Fibroblast of villous mesenchyme (primary cell): ENCODE measurements at places on chromosomes 1 and 21. TPM values are rescaled to one million over a fixed set of nuclear protein-coding genes. Genes with fewer than 3 reads are reported as not detected.
A peak's percentile ranks its signal among the peaks of the same experiment; 100 is the strongest.

KCNA3 gene
- under 0.01 and 0.64 TPM in 2 replicates for total RNA-seq

LENEP gene
- 0.32 and 0.43 TPM in 2 replicates for total RNA-seq

C1QC gene
- not detected in 2 replicates for total RNA-seq

WDR64 gene
- total RNA-seq = not detected in 2 replicates

SLAMF9 gene
- not detected in 2 replicates for total RNA-seq

ASCL5 gene
- total RNA-seq = not detected in 2 replicates

TNFAIP8L2 gene
- not detected in 2 replicates for total RNA-seq

C4BPA gene
- total RNA-seq = not detected in 2 replicates

DNA sequence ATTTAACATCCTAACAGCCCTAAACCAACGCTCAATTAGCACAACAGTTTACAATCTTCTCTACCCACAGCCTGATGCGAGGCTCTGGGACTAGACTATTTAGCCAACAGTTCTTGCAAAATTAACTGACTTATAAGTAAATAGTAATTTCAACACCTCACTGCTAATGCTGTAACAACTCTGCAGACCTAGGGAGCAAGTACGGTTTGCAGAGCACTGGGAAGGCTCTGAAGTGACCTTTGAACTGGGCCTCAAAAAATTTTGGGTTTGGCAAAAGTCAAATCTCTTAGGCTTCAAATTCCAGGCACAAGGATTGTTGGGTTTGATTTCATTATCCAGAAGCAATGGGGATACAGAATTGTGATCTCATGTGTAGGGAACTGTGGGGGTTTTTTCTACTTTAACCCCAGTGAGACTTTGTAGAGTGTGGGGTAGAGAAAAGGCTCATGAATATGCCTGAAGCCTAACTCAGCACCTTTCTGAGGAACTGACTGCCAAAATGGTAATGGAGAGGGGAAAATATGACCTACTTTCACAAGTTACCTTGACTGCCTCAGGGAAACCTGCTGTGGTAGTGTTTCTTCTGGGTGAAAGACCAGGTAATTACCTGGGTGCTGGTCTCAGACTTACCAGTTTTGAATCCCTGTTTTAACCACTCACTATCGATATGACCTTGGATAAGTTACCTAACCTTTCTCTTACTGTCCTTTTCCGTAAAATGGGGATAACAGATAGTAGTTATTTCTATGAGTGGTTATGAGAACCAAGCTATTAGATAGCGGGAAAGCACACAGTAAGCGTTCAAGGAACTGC lies 889 bp upstream of the TXLNA start:
- DNase-seq = peak; percentile 61

- no peak for DNase-seq
Observed at GRCh38 chr1:230101556-230101955, 34.5 kb downstream of the GALNT2 start.

- no peak for DNase-seq
Observed at GRCh38 chr21:16821588-16821987, 691.3 kb upstream of the CXADR start.

- no peak for DNase-seq
Observed at GRCh38 chr1:212946872-212947271, 3.5 kb upstream of the VASH2 start.

DNA sequence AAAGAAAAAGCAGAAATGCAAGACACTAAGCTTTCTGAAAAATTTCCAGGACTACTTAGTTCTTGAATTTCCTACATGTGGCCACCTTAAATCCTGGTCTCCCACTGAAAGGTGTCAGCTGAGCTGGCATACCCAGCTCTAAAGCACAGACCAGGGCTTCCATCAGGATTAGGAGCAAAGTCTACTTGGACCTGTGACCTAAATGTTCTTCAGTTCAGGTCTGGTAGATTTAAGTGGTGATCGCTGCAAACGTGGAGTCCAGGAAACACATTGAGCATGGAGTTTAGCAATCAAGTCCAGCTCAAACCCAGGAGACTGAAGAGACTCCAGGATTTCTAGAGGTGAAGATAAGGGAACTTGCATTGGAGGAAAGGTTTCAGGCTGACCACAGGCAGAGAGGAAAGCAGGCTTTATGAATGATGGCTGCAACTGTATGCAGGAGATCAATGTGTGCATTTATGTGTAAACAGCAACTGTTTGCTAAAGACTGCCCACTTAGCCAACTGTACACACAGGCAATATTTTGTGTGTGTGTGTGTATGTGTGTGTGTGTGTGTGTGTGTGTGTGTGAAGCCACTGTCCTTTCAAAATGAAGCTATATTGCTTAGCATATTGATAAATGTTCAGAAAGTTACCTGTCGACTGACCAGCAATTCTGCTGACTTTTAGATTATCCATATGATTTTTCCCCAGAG lies 75.2 kb downstream of the LMX1A start:
- no peak for DNase-seq

DNA sequence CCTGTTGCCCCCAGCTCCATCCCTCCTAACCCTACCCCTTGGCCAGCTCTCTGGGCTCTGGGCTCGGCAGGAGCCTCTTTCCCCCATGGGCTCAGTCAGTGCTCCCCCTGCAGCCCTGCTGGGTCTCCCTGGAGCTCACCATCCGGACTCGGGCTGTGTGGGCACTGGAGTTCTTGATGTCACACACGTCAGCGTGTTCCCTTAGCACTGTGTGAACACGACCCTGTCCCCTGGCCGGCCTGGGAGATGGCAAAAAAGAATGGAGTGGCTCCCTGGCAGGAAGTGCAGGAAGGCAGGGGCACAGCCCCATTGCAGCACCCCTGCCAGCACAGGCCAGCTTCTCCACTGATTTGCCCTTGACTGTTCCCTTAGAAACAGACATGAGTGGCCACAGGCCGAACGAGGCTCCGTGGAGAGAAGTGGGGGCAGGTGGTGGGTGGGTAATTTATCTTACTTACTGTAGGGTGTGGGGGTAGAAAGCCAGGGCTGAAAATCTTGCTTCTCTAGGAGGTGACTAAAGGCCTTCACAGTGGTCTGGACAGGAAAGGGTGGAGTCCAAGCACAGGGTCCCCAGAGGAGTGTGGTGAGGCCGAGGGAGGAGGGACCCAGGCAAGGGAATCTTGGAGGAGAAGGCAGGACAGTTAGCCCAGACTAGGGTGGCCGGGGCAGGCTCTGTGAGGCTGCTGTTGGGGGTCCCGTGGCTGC lies 381.7 kb upstream of the VAMP3 start:
- DNase-seq = no peak

DNA sequence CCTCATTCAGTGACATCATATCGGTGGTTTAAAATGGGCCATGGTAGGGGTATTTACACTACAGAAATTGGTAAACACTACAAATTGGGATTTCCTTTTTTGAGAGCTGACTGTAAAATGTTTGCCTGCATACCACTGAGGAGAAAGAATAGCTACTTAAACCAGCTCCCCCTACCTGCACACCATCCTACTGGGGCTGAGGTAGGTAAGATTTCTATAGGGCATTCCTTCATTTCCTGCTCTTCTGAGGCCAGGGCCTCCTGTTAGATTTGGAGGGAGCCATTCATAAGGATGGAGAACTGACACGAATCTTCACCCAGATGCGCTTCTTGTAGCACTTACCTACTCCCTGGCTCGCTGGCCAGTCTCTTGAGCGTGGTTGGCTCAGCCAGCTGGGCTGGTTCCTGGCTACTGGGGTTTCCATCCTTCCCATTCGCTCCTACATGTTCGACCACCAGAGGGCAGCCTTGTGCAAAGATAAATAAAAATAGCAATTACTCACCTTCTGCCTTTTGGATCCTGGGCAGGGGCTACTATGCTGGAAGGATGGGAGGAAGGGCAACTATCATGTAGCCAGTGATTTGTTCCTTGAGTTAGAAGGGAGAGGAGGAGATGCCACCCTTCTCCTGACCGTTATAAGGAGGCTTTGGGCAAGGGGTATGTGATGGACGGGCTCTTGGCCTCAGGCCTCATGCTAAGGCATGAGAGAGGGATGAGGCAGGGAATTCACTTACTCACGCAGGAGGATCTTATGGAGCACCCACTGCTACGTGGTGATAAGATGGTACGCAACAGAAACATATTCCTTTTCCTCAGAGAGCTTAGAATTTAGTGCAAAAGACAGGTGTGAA lies 10.7 kb downstream of the OPTC start:
- DNase-seq = peak; percentile 83

GRCh38 chr1:160169553-160170399 lies 18.4 kb downstream of the ATP1A4 start:
- DNase-seq = no peak

GRCh38 chr1:221473411-221473810 lies 268.5 kb downstream of the DUSP10 start:
- no peak for DNase-seq

GRCh38 chr1:206142011-206142410 lies 24.8 kb upstream of the AVPR1B start:
- DNase-seq = no peak

GRCh38 chr1:198662821-198663220 lies 24.0 kb downstream of the PTPRC start:
- DNase-seq = no peak

DNA sequence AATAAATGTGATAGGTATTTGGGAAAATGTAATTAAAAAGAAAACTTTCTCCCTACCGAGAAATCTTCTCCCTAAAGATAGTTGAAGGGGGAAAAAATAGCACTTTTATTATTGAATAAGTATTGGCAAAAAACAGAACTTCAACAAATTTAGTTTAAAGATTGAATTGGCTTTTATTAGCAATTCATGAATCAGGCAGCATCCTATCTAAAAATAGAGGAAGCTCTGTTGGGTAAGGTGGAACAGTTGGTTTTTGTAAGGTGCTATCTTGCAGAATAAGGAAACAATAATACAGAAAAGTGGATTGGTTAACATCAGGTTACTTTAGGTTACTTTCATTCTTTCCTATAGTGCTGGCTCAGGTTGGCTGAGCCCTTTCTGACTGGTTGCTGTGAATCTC lies 62.8 kb downstream of the FH start:
- no peak for DNase-seq

DNA sequence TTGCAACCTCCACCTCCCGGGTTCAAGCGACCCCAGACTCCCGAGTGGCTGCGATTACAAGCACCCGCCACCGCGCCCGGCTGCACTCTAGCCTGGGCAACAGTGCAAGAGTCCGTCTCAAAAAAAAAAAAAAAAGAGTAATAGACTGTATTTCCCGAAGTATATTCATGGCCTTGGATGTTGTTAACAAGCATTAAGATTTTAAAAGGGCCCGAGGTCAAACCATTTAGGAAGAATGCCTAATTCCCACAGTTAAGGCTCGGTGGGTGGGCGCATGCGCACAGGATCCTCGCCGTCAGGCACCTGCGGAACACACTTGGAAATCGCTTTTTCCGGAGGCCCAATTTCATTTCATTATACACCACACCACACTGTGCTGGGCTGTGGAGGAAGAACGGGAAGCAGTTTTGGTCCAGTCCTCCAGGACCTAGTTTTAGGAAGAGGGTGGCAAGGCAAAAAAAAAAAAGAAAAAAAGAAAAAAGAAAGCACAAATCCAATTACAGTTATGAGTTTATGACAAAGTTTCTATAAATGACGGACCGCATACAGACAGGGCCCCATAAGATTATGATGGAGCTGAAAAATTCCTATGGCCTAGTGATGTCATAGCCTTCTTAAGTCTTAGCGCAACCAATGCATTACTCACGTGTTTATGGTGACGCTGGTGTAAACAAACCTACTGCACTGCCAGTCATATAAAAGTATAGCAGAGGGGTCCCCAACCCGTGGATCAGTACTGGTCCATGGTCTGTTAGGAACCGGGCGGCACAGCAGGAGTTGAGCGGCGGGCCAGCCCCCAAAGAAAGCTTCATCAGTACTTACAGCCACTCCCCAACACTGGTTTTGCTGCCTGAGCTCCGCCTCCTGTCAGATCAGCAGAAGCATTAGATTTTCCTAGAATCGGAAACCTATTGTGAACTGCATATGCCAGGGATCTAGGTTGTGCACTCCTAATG lies 38.2 kb downstream of the H3-3A start:
- DNase-seq = peak; percentile 72

DNA sequence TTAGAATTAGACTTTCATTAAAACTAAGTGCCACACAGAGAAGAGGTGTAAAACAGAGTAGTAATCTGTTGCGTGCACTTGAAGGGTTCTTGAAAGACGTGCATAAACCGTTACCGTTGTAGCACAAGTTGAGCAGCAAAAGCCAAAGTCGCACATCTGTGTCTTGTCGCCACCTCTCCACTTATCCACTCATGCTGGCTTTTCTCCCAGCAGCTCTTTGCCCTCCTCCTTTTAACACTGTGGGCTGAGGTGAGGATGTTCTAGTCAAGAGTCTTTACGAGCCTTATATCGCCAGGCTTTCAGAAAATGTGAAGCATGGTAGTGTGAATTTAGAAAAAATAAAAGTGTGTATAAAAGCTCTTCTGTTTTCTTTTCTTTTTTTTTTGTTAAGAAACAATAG lies 48.0 kb downstream of the NR5A2 start:
- DNase-seq = no peak

GRCh38 chr1:198121056-198121826 lies 35.6 kb upstream of the NEK7 start:
- DNase-seq = peak; percentile 62

DNA sequence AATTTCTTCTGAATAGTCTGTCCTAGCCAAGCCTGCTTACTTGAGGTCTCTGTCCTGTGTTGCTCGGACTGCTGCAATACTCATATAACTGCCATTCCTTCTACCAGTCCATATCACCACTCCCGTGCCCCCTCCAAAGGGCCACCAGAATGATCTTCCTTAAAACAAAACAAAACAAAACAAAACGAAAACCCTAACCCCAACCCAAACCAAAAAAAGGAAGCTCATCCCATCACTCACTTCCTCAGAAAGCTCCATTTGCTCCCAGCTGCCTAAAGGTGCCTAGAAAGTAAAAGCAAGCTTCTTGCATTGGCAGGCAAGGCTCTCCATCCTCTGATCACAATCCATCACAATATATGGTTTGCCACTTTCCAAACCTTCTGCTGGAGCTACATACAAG lies 20.3 kb downstream of the USP24 start:
- no peak for DNase-seq

GRCh38 chr1:14735841-14736240 lies 137.4 kb downstream of the KAZN start:
- DNase-seq = no peak

DNA sequence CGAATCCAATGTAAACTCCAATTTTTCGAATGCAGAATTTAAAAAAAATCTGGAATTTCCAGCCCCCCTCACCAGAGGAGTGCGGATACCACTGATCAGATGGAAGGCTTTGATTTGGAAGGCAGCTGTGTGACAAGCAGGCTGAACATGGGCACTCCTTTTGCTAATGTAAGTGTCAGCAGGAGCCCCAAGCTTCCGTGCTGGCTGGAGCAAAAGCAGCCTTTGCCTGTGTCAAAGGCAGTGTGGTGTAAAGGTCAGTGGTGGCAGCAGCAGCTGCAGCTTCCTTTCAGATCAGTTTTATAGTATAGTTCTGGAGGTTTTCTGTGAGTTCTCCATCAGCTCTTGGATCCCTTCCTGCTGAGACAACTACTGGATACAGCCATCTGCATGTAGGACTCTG lies 259.9 kb downstream of the CTH start:
- DNase-seq = no peak
